ENCODE measurements at places on chromosomes 3 and 15.
A peak's percentile ranks its signal among the peaks of the same experiment; 100 is the strongest.

GRCh38 chr3:42719002-42719401 is 16.4 kb upstream of the HHATL start:
- no peak for DNase-seq

DNA sequence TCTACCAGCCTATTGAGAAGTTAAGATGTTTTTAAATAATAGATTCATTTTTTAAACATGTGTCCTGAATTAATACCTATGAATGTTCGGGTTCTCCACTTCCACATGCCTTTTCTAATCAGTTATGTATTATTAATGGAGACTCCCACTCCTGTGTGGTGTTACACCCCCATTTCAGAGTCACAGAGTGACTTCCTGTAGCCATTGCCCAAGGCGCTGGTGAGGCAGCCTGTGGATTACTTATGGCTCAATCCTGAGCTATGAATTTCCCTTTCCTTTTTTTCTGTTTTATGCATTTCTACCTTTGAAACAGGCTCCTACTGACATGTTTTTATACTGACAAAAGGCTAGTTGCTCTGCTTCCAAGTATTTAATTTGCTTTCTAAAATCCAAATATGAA is 162.3 kb downstream of the GABRG3 start:
- DNase-seq: no peak

DNA sequence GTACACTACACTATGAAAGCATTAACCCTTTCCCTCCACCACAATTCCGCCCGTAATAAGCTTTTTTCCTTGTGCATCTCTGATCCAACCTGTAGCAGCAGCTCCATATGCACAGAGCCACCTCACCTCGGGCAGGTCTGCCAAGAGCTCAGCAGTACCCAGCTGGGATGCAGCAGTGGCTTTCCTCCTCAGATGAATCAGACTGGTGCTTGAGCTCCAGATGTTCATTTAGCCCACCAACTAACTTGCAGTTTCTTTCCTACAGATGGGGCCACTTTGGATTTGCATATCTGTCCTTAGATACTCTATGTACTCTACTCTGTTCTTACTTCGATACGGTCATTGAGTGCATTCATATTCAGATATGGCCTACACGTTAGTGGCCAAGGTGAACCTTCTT is 14.8 kb upstream of the FSIP1 start:
- DNase-seq: no peak

- no peak for DNase-seq
Observed at GRCh38 chr15:31217566-31218270, 108.9 kb upstream of the KLF13 start.

DNA sequence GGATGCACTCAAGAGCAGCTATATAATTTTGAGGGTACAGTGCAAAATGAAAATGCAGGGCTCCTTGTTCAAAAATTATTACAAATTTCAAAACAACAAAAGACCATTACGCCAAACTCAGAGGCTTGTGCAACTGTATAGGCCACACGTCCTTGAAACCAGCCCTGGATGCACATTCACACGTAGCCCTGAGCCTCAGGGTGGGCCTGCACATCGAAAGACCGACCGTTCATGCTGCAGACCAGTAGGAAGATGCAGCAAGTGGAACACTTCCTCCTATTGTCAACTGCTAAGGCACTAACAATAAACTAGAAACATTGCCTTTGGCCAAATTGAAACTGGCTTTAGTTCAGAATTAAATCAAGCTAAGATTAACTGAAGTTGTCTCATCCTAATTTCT is 174.7 kb downstream of the SHOX2 start:
- no peak for DNase-seq

- no peak for DNase-seq
Observed at GRCh38 chr3:64681827-64682226, 6.0 kb downstream of the ADAMTS9 start.

- DNase-seq: no peak
Observed at GRCh38 chr3:130640027-130640426, 106.6 kb downstream of the PIK3R4 start.

DNA sequence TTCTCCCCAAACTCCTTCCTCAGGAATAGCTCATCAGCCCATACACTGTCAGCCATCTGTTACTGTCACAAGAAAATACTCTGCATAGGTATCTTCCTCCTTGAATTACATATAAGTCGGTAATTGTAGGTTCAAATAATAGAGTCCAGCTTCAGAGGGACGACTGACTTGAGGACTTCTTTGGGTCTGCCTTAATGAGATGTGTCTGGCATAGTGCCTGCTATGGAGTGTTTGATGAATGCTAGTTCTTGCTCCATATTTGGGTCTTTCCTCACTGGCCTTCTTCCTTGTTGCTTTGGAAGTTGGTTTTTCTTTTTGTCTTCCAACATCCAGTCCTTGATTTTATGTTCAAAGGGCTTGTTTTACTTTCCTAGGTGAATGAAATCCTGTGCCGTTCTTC is 66.4 kb upstream of the ACKR4 start:
- DNase-seq: no peak

DNA sequence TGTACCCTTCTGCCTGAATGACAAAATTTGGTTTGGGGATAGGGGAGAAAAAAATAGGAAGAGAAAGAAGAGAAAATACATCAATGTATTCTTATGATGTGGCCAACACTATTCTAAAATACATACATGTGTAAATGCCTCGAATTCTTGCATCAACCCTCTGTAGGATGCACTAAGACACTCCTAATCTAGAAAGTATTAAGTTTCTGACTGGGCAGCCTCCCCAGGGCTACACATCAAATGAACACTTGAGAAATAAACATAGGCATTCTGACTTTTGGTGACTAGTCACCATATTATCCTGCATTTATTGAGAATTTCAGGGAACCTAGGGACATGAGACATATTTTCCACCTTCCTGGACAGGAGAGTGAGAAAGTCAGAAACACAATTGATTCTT is 109.2 kb downstream of the CPNE4 start:
- DNase-seq: no peak

- DNase-seq: no peak
Observed at GRCh38 chr3:183540501-183541234, 14.8 kb downstream of the KLHL6 start.

DNA sequence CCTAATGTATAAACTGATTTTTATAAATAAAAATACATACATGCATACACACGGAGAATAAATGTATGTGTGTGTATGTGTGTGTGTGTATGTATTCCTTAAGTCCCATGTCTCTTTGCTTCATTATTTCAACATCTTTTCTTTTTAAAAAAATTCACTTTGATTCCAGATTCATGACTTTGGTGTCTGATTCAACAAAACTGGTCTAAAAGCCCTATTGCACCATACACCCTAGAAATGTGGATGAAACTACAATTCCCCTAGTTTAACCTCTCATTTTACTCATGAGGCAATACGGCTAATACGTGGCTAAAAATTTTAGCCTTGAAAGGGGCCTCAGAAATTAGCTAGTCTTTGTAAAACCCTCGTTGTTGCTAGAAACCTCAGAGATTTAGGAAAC is 228.1 kb downstream of the ADAMTS9 start:
- DNase-seq: no peak

DNA sequence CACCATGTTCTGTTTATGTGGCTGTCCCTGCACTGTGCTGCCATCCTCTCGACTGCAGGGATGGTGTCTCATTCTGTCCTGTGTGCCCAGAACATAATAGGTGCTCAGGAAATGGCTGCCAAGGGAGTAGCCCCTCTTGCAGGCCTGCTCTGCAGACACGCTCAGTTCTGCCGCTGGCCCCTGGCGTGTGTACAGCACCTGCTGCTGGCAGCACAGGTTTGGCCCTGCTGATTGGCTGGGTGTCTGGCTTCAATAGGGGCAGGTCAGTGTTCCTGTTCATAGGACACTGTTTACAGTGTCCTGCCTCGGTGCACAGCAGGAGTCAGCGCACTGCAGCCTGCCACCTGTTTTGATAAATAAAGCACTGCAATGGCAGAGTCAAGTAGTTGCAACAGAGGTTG is 146.9 kb downstream of the DNAJB8 start:
- DNase-seq: no peak

DNA sequence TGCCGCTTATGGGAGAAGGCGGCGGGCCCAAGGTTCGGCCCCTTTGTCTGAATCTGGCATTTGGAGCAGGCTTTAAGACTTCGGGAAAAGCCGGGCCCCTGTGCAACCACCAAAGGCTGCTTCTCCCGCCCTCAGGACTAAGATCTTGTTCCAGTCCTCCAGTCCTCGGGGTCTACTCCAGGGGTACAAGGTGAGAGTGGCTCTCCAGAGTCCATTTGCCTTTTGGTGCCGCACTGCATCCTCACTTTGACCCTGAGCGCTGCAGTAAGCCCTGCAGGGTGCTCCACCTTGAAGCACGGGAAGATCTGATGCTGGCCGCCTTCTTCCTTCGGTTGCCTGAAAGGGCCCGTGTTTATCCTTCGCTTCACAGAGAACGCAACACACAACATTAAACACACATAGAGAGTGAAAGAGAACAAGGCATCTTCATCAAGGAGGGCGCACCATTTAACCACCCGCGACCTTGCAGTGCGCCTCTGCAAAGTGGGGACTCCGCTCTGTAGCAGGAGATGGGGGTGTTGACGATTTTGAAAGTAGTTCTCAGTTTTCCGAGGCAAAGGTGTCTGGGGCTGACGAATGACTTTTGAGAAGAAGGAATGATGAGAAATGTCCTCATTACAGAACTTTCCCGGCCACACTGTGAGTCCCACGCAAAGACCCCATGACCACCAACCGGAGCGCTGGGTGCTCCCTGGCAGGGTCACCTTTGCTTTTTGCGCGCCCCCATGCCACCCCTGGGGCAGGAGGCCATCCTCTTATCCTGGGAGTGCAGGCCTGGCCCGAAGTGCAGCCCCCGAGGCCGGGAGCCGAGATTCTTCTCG is 1.0 kb downstream of the PIGZ start:
- no peak for DNase-seq

DNA sequence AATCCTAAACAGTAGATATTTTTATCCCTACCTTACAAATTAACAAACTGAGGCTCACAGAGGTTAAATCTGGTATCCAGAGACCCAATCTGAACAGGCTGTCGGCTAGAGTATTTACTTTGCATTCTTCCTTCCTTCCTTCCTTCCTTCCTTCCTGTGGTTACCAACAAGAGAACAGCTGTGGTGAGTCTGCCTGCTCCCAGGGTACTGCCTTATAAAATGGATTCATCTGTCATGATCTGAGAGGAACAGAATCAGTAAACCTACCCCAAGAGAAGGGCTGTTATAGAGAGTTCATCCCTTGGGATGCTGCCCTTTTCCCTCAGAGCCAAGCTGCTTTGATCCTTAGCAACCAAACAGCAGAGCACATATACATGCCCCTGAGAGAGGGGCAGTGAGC is 3.6 kb downstream of the GADL1 start:
- DNase-seq: no peak

DNA sequence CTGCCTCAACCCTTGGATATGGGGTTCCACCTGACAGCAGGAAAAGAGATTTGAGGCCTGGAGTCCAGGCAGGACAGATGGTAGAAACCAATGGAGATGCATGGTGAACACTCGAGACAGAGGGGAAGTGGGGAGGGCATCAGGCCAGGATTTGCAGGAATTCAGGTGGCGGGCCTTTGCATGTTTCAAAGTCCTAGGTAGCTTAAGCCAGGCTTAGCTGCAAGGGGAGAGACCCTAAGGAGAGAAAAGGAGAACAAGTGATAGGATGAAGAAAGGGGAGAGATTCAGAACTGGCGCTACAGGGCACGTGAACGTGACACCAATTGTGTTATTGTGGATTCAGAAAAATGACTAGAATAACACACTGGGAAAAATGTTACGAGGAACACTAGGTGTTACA is 182.6 kb downstream of the PDZRN3 start:
- DNase-seq: no peak

GRCh38 chr3:188951734-188952133 is 220.0 kb upstream of the TPRG1 start:
- DNase-seq: no peak

GRCh38 chr3:47421741-47422649 is 41.2 kb downstream of the PTPN23 start:
- DNase-seq: peak; percentile 3

DNA sequence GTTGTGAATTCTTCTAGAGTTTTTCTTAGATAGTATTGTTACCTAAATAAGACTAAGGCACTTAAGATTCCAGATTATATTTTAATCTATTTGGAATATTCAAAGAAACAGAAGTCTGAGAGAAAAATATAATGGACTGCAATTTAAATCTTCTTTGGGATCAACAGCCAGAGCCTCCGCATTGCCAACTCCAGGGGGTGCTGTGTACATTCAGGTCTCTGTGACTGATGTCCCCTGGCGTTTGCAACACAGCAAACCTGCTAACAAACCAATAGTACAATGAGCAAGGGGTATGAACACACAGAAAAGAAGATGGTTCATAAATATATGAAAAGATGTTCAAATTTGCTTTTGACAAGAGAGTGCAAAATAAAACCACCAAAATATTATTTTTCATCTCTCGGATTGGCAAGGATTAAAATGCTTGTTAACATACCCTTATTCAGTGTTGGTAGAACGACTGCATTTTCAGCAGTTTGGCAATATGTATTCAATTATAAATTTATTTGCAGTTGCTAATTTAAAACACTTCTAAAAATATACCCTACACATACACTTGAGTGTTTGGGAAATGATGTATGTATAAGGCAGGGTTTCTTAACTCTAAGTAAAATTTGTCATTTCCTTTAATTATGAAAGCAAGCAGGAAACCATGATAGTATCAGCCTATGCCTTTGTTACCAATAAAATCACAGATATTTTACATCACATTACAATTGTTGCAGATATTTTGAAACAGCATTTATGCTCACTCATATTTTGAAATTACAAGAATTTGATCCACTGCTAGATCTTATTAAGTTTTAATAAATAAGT is 16.1 kb upstream of the TM4SF1 start:
- DNase-seq: peak; percentile 76

GRCh38 chr3:183629546-183630301 is 5.7 kb upstream of the KLHL24 start:
- DNase-seq: no peak

GRCh38 chr15:74293021-74293810 is 57.1 kb downstream of the CCDC33 start:
- DNase-seq: no peak

DNA sequence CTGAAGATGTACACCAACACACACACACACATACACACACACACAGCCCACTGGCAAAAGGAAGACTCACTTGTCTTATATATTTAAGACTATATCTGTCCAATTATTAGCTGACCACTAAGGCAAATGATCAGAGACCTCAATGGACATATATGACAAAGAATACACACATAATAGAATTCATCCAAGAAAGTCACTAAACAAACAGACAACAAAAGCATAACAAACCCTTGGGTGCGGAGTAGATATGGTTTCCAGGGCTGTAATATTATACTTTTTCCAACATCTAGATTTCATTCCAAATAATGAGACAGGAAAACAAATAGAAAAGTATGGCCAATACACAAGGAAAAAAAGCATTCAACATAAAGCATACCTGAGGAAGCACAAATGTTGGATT is 72.3 kb upstream of the PRICKLE2 start:
- DNase-seq: no peak
